ENCODE measurements at places on chromosomes 6 and 20.

DNA sequence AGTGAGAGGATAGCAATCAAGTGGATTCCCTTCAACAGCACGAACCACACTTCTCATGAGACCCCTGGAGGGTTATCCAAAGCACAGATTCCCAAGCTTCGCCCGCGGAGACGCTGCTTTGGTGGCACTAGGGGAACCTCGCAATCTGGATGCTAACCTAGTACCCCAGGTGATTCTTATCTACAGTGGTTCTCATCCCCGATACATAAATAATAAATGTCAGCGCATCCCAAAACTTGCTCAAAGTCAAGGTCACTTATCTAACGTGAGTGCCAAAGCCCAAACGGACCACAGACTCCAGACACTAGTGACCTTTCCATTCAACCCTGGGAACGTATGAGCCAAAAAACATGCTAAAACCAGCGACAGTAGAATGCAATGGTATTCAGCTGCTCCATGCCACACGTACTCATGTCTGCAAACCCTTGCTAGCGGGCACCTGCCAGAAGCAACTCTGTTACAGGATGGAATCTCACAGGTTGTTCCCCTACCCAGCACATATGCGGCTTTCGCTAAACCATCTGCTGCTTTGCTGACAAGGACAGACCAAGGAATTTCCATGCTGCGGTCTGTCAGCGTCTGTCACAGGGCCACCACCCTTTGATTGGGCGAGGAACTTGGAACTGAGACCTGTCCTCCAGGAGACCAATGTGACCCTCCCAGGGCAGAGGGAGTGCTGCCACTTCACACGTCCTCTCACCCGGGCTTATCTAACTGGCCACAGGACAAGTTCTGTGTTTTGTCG, 16.8 kb downstream of the MYLK4 start:
- DNase-seq: no peak

- DNase-seq: no peak
These were observed 6.9 kb downstream of the NT5E start for GRCh38 chr6:85456782-85457181.

DNA sequence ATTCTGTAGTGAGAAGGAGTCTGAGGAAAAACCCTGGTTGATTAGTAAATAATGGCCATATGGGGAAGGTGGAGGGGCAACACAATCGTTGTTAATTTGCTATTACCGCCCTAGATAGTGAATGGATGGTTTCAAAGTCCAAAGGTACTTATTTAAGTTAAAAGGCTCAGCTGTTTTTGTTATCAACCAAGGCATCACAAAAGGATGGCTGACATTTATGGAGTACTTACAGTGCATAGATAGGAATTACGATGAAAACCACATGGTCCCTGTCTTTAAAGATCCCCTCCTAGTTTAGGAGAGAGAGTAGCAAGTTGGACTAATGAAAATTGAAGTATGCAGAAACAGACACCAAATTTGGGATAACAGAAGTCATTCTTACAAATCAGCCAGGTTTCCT, 319.6 kb downstream of the CDKAL1 start:
- DNase-seq: no peak

DNA sequence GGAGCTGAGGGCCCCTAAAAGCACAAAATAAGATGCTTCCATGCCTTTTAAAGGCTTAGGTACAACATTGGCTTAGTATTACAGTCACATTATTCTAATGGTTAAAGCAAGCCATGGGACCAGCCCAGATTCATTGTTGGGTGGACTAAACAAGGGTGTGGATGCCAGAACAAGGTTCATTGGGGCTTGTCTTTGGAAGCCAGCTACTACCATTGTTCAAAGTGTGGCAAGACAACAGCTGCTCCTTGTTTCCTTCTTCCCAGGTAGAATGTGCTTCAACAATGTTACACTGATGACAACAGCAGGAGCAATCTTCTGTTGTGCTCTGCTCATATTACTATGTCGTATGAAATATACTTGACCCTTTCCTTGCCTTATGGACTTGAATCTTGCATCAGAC, 261.5 kb downstream of the TBC1D7 start:
- no peak for DNase-seq

- no peak for DNase-seq
These were observed 14.0 kb downstream of the SNRNP48 start for GRCh38 chr6:7604003-7604402.

DNA sequence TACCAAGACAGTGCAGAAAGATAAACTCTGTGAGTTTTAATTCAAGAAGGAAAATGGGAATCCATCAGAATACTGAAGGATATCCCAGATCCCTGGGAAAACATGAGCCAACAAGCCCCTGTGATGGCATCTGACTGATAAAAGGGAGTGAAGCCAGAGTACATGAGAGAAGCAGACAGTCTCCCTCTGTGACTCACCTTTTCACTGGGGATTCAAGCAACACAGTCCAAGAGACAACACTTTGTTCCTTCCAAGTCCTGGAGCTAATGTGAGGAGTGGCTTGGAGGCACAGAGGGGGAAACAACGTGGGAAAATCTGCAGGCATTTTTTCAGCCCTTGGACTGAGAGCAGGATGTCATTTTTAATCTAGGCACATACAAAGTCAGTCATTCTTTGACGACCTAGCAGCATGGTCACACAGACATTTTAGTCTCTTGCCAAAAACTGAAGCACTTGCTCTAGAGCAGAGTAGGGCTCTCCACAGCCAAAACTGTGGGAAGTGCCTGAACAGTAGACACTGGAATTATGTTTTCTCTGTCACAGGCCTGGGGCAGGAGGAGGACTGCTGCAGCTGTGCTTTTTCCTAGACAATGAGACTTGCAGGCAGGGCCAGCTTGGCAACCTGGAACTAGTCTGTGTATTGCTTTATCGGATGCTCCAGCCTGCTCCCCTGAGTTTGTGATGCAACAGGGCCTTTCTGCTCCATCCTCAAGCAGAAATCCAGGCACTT, 465.0 kb upstream of the GJE1 start:
- no peak for DNase-seq

GRCh38 chr6:143542888-143543287, 31.4 kb upstream of the FUCA2 start:
- peak; percentile 16 for DNase-seq

DNA sequence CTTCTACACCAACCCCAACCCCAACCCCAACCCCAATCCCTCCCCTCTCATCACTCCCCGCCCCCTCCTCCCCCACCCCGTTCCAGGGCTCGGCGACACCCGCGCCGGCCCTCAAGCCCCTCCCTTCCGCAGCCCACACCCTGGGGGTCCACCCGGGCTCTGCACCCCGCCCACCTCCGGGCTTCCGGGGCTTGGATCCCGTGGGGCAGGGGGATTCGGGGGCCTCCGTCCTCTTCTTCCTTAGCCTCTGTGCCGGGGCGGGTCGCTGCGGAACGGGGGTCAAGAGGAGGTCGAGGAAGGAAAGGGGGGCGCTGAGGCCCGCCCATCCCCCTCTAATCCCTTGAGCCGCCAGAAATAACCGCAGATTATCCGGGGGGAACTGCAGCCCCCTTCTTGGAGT, 690 bp downstream of the TULP1 start:
- no peak for DNase-seq

DNA sequence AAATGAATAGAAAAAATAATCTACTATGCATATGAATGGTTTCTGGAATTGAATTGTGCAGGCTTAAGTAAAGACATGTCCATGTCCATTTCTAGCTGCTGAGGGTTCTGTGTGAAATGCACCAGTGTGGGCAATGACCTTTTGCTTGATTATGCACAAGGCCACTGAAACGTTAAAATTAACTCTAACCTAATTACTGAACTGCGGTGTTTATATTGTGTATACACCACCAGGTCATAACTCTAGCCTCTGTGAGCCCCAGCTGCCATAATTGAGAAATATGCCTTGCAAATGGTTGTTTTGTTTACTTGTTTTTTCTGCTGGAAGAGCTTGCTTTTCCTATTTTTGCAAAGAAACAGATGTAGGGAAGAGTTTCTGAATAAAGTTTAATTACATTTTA, 46.1 kb downstream of the RSPO3 start:
- DNase-seq: no peak

GRCh38 chr20:24461848-24462247, 7.6 kb upstream of the SYNDIG1 start:
- no peak for DNase-seq

DNA sequence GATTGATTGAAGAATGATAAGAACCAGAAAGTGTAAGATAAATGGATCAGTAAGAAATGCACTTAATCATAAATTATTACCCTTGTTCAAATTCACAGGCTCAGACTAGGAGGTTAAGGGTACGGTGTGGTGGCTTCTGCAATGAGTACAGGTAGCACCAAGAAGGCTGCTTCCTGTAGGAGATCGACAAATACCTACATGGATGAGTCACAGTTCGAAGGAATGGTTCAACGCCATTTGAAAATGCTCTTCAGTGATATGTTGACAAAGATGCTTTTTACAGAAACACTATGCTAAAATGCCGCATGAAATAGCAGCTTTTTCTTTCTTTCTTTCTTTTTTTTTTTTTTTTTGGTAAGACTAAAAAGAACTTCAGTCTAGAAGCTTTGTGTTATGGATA, 116.2 kb downstream of the DTNBP1 start:
- no peak for DNase-seq

GRCh38 chr6:143510991-143511891, at the start of gene FUCA2:
Gene FUCA2, minus strand, starts transcription at chr6:143511720. Its CDS starts 86 bp downstream, at chr6:143511634.
- DNase-seq: peak; percentile 59

DNA sequence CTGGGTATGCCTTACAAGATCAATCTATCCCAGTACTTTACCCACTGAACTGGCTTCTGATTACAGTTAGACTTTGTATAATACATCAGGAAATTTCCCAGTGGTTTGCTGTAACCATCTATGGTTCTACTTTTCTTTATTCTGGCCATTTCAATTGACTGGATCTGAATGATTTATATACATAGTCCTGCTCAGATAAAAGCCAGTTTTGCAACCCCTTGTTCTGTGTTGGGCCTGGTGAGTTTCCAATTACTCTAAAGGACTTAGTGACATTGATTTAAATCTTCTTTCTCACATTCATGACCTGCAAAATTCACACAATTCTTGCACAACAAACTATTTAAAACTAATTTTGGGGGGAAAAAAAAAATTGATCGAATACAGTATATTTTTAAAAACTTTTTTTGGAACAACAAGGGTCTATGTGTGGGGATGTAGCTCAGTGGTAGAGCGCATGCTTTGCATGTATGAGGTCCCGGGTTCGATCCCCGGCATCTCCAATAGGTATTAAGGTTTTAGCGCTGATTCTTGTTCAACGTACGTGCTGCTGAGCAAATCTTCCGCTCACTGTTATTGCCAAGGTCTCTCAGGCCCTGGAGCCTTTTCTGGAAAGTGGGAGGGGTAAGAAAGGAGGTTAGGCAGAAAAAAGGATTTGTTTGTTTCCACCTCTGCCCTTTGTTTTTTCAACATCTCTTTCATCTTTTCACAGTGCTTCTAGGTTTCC, 117.5 kb downstream of the GPX5 start:
- DNase-seq: peak; percentile 74

All from NCI-H460 (cell line).